ENCODE measurements at places on chromosomes 3 and 15.

DNA sequence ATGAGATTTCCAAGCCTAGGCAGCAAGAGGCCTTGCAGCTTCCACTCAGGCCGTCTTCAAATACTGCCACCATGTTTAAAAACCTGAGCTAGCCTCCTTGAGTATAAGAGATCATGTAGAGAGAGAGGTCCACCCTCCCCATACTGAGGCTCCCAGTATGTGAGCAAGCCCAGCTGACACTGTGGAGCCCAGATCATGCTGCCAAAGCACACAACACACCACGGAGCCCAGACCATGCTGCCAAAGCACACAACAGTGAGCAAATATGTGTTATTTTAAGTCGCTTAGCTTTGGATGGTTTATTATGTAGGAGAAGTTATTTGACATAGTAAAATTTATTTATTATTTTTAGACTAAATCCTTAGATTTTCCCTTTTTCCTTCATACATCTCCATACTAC is 333.7 kb downstream of the CTNNB1 start:
- no peak for DNase-seq

DNA sequence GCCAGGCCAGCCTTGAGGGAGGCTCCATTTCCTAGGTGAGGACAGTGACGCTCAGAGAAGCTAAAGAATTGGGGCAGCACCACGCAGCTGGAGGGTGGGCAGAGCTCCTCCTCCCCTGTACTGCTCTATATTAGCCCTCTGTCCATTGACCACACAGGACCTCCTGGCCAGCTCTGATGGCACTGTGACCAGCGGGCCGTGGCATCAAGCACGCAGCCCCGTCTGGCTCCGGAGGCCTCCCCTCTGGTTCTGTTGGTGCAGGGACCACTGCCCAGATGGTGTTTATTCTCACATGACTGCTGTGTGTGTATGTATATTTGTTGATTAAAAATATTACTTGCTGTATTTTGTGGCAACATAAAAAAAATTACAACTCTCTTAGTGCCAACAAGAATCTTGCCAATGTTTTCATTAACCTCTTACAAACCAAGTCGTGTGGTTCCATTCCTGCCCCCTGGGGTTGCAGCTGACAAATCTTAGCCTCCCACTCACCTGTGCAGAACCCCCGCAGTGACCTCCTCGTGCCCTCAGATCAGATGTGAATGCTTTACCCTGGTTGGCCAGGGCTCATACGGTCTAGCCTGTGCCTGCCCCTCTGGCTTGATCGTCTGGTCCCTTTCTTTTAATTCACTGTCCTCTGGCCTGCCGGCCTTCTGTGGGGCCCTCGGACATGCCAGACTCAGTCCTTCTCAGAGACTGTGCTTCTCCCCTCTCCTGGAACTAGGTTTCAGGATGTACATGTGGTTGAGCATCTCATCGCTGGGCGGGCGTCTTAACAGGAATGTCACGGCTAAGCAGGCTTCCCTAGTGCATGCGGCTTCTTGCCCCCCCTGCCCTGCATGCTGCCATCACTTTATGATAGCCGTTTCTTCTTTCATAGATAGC is 14.8 kb downstream of the CHCHD6 start:
- DNase-seq: no peak

- no peak for DNase-seq
These were observed 305.4 kb upstream of the SATB1 start for GRCh38 chr3:18730491-18730890.

DNA sequence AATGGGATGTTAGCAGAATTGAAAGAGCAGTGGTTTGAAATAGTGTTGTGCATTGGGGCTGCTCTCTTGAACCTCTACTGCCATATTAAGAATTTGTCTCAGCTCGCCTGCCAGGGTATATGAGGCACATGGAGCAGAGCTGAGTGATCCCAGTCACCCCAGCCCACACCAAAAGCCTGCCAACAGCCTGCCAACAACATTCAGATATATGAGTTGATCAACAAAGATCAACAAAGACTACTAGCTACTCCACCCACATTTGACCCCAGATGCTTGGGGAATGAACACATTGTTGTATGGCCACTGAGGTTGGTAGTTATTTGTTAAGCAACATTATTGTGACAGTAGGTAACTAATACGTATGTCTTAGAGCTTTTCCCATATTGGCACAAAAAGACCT is 570.9 kb upstream of the IL12A start:
- no peak for DNase-seq

Measured in AG09319 (cell line).